ENCODE measurements at places on chromosomes 7 and 10.

DNA sequence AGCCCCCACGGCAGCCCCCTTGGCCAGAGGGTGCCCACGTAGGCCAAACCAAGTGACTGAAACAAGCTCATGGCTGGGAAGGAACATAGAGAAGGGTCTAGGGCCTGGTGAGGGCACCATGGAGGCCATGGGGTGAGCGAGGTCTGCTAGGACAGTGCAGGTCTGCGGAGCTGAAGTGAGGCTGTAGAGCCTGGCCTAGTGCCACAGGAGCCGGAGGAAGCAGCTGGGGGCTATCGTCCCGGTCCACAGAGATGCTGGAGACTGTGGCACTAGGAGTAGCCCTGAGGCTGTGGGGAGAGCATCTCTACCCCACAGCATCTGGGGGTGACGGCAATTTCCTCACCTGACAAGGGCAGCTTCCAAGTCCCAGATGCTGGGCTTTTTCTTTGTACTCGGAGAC, 150.3 kb downstream of the ZNF22 start:
- no peak for DNase-seq

DNA sequence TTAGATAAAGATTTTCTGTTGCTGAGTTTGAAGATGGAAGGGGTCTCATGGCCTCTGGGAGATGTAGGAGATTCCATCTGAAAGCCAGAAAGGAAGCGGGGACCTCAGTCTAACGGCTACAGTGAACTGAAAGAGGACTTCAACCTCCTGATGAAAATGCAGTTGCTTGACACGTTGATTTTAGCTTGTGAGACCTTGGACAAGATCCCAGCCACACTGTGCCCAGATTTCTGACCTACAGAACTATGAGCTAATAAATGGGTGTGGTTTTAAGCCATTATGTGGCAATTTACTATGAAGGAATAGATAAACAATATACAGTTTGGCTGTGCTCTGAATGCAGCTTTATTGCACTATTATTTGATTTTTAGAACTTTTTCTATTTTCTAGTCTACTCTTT, 342.3 kb upstream of the SEMA3D start:
- no peak for DNase-seq

- no peak for DNase-seq
Measured at GRCh38 chr7:158083526-158084310, 503.9 kb downstream of the PTPRN2 start.

GRCh38 chr10:306675-307185, 171.5 kb downstream of the ZMYND11 start:
- no peak for DNase-seq

DNA sequence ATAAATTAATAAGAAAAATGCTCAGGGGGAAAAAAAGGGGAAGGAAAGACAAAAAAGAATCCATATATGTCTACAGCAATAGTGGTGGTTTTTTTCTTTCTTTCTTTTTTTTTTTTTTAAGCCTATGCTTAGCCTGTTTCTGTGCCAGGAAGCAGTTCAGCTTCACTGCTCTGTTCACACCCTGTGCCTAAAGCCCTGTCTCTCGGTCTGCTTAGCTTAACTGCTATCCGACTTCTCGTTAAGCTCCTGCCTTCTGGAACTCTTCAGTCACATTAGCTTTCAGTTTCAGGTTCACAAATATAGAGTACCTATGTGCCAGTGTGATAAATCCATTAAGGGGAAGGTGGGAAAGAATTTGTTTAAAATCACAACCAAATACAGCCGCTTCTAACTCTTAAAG, 26.5 kb upstream of the NRG3 start:
- no peak for DNase-seq

GRCh38 chr7:28144266-28144665, 36.3 kb downstream of the JAZF1 start:
- DNase-seq, result no peak

GRCh38 chr7:24440892-24441291, 132.4 kb upstream of the PALS2 start:
- DNase-seq, result no peak

- DNase-seq, result no peak
Measured at GRCh38 chr7:17548014-17548653, 249.7 kb downstream of the AHR start.

DNA sequence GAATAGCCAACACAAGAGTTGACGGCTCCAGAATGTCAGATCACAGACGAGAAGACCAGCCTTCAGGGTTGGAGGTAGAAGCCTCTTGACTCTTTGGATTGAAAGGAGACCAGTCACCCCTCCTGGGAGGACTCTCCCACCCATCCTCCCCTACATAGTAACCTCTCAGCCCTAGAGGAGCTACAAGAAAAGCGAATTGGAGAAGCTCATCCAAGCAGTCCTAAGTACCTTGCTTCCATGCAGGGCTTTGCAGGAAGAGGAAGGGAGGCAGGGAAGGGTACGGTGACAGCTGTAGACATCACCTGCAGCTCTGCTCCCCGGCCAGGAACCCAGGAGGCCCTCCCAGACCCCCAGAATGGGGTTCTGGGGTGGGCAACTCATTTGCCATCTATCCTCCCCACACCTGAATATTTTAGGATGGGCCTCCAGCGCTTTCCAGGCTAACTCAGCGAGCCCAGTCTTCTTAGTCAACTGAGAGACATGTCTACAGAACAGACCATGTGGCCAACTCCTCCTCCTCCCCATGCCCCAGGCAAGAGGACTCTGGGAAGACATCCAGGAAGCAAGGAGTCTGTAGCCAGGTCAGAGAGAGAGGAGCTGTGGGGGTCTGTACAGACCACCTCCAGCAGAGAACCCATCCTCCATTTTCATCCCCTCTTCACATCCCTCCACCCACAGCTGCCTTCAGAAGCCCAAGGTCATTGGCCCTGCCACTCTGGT, 55.6 kb upstream of the LBX1 start:
- DNase-seq, result no peak

GRCh38 chr7:54543051-54543488, 895 bp downstream of the VSTM2A start:
- no peak for DNase-seq

- DNase-seq, result no peak
Measured at GRCh38 chr7:26658389-26659084, 205.9 kb downstream of the SKAP2 start.

- DNase-seq, result no peak
Measured at GRCh38 chr7:24059775-24060174, 224.2 kb upstream of the NPY start.

- DNase-seq, result no peak
Measured at GRCh38 chr7:81299711-81300110, 380.9 kb upstream of the SEMA3C start.

GRCh38 chr7:67206452-67206851, 209.8 kb downstream of the TYW1 start:
- no peak for DNase-seq

DNA sequence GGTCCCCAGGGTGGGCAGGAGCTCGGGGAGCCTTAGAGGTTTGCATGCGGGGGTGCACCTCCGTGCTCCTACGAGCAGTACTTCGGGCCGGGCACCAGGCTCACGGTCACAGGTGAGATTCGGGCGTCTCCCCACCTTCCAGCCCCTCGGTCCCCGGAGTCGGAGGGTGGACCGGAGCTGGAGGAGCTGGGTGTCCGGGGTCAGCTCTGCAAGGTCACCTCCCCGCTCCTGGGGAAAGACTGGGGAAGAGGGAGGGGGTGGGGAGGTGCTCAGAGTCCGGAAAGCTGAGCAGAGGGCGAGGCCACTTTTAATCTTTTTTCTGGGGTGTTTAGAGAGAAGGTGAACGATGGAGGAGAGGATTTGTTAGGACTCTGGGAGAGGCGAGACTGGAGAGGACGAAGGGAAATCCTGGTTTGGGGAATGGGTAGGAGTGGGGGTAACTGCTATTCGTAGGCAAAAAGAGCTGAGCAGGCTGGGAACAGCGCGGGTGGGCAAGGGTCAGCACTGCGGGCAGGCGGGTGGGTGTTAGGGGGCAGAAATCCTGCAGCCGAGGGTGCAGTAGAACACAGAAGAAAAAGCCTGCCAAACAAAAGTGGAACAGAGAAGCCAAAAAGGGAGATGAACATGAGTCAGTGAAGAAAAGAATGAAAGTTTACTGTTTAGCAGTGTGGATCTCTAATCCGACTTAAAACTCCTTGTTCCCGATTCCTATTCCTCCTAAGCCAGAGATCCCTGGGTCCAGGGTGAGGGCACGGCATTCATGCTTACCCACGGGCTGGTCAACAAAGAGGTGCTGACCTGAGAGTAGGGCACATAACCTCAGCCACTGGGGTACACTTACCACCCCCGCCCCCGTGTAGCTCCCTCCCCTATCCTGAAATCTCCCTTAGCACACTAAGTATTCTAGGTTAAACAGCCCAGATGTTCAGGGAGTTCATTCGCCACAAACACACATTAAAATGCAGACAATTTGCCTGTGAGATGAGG, 26.9 kb downstream of the PRSS2 start:
- DNase-seq, result no peak

Data from nucleus accumbens (tissue), 56 donors.